ENCODE measurements at places on chromosomes 1 and 21.

- DNase-seq = no peak
These were observed 119.5 kb upstream of the COA6 start for GRCh38 chr1:234253732-234254131.

GRCh38 chr21:35238119-35238518 is 189.0 kb upstream of the RUNX1 start:
- no peak for DNase-seq

DNA sequence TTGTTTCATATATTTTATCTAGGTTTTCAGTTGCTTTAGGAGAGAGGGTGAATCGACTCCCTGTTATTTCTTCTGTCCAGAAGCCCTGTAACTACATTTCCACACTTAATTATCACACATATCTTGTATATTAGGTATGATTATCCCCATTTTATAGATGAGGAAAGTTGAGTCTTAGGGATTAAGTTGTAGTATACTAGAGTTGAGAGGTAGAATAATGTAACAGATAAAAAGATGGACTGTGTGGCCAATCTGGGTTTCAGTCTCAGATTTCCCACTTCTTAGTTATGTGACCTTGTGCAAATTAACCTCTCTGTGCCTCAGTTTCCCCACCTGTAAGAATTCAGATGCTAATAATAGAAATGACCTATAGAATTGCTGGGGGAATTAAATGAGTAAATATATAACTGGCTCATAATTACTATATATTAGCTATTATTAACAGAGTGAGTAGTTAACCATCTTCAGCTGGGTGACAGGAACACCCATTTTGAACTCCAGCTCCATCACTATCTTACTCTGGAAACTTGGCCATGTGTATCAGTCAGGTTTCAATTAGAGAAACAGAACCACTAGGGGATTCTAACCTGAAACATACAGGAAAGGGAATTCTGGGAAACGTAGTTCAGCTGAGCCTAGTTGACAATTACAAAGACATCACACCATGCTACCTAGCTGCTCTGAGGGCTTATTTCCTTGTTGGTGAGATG is 20.4 kb upstream of the FOXO6 start:
- no peak for DNase-seq

DNA sequence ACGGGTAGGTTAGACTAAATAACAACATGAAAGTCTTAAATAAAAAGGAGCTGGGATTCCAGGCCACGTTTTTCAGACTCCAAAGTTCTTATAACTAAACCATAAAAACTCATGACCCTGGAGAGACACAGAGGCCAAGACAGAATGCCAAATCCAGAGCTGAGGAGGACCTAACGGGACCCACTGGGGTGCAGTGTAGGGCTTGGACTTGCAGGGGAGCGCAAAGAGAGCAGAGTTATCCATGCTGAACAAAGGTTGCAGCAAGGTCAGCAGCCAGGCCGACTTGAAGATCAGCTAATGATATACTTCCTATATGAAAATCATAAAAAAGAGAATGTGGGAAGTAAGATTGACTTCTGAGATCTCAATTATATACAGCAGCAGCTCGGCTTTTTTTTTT is 237.1 kb downstream of the TM2D1 start:
- no peak for DNase-seq

DNA sequence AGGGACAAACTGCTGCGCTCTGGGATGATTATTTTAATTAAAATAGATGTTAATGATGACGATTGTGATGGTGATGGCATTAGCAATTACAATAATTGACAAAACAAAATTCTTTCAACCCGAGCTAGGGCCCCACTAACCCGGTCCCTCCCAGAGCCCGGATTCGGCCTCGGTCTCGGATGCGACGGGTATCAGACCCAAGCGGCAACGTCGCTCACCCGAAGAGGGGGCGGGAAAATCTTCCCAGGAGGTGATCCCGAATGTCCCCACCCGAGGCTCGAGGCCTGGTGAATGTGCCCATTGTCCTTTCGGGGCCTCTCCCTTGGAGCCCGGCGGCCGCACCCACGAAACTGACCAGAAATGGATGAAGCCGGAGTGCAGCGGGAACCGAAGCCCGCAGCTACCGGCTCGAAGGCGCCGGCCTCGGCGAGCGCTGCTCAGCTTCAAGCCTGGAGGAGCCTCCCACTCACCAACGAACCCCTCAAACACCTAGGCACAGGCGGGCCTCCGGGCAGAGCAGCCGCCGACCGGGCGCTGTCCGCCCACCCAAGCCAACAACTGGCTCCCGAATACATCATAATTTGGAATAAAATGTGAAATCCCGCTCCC is 1.2 kb downstream of the TAL1 start:
- no peak for DNase-seq

DNA sequence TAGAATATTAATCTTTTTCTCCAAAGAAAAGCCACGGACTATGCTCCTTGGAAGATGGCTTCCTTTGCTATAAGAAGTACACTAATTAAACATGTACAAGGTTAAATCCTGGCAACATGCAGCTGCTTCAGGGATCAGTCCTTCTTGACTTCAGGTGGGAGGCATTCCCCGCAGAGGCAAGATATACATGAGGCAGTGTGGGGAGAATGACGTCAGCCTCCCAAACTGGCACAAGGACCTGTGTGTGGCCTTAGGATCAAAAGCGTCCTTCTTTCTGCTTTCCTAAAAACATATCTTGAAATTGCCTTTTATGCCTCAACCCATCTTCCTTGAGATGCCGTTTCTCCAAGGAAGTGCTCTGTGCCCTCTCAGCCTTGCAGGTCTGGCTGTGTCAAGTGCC is 90.3 kb downstream of the WLS start:
- no peak for DNase-seq

Data from GF-D8 (cell line).